ENCODE measurements at places on chromosomes 16 and 17.

- DNase-seq, result no peak
These were observed 93.9 kb downstream of the YPEL2 start for GRCh38 chr17:59425085-59425931.

GRCh38 chr17:1985686-1986085 lies 39.4 kb downstream of the RTN4RL1 start:
- DNase-seq, result no peak

- DNase-seq, result no peak
These were observed 579.2 kb upstream of the PSMD7 start for GRCh38 chr16:73717266-73717974.

- no peak for DNase-seq
These were observed 6.7 kb downstream of the CEP295NL start for GRCh38 chr17:78896091-78896833.

DNA sequence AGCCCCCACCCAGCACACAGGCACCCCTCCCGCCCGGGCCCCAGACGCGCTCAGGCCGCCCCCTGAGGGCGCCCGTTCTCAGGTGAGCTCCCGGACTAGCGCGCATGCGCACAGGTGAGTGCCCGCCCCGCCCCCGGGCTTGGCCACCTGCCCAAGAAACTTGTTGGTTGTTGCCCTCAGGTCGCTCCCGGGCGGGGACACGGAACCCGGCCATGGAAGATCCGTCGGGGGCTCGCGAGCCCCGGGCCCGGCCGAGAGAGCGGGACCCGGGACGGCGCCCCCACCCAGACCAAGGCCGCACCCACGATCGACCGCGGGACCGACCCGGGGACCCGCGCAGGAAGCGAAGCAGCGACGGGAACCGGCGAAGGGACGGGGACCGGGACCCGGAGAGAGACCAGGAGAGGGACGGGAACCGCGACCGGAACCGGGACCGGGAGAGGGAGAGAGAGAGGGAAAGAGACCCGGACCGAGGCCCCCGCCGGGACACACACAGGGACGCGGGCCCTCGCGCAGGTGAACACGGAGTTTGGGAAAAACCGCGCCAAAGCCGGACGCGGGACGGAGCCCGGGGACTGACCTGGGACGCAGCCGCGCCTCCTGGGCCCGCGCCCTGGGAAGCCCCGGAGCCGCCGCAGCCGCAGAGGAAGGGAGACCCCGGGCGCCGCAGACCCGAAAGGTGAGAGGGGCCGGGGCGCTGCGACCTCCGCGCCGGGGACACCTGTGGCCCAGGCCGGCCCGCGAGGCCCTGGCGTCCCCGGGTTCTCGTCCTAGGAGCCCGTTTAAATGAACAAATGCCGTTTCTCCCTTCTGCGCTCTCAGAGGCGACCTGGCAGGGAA lies at the start of gene MARVELD3:
MARVELD3 (plus strand) TSS at position 167 of the 840 bp plus-strand sequence; CDS start at position 213, 46 bp downstream.
- DNase-seq, result peak; percentile 41

DNA sequence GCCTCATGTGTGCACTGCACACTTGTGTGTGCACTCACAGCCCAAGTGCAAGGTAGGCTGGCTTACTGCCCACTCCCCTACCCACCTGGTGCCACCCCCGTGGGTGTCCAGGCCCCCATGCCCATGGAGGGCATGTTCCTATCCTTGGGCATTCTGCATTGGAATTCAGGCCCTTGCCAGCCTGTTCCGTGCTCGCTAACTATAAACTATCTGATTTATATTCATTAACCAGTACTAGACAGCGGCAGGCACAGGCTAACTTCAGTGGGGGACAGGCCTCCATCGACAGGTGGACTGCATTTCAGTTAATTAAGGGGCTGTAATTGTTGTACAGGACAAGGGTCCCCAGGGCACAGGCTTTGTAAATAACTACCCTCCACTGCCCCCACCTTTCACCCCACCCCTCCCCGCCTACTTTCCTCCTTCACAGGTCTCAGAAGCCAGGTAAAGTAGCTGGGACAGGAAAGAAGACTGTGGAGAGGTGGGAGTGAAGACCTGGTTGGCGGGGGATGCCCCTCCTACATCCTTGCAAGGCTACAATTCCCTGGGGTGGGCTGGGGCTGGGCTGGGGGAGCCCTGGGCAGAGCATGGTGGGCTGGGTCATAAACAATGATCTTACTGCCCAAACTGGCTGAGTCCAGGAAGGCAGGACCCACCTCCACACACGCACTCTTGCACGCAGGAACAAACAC lies 119.0 kb upstream of the LHX1 start:
- DNase-seq, result no peak

Data from GM12891 (cell line).